Fibroblast of mammary gland (primary cell): ENCODE measurements at places on chromosomes 1 and 21.

DNA sequence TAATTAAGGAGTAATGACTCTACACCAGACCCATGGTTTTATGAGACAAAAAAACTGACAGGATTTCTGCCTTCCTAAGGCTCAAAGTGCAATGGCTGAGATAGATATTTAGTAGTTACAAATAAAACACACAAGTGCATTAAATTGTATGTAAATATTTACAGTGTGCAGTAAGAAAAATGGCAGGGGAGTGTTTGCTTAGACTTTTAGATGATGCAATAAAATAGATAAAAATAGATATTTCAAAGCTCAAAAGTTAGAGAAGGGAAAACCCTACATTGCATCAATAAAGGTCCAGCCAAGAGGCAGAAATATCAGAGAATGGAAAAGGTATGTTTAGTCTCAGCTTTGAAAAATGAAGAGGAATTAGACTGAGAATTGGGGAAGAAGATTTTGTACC is 226.3 kb upstream of the FGGY start:
- no peak for DNase-seq

GRCh38 chr1:56496821-56497772 is 82.3 kb downstream of the PLPP3 start:
- no peak for DNase-seq

- DNase-seq, result no peak
Measured at GRCh38 chr1:205580140-205580922, 51.5 kb downstream of the ELK4 start.

DNA sequence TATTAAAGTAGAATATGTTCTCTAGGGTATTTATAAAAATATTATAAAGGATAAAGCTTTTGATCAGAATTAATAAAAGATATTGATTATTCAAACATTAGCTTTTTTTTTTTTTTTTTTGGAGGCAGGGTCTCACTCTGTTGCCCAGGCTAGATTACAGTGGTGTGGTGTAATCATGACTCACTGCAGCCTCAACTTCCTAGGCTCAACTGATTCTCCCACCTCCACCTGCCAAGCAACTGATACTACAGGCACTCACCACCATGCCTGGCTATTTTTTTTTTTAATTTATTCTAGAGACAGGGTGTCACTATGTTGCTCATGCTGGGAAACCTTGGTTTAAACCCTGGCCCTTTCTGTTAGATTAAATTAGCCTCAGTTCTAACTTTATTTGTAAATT is 188.3 kb downstream of the CLEC20A start:
- DNase-seq, result no peak

- peak; percentile 88 for DNase-seq
Measured at GRCh38 chr1:88985032-88985431, 7.4 kb downstream of the KYAT3 start.

- DNase-seq, result peak; percentile 69
Measured at GRCh38 chr1:201896951-201897391, 8.3 kb downstream of the SHISA4 start.

DNA sequence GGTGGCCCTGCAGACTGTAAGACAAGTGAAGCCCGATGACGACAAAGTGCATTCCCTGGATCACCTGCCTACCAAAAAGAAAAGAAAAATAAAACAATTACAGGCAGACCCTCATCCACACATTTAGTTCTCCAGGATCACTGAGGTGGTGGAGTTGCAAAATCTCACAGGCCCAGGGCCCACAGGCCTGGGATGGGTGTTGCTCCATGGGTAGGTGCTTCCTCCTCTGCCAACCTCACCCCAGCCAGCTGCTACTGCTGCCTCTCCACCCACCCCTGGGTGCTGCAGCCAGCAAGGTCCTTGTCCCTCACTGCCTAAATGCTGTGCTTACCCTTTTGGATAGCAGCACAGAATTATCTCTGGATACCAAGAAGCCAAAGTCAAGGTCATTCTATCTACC is 146.4 kb upstream of the GALNT2 start:
- DNase-seq, result no peak

GRCh38 chr21:17387030-17387617 is 125.7 kb upstream of the CXADR start:
- DNase-seq, result peak; percentile 67

GRCh38 chr1:224694969-224695368 is 78.9 kb downstream of the CNIH3 start:
- no peak for DNase-seq

DNA sequence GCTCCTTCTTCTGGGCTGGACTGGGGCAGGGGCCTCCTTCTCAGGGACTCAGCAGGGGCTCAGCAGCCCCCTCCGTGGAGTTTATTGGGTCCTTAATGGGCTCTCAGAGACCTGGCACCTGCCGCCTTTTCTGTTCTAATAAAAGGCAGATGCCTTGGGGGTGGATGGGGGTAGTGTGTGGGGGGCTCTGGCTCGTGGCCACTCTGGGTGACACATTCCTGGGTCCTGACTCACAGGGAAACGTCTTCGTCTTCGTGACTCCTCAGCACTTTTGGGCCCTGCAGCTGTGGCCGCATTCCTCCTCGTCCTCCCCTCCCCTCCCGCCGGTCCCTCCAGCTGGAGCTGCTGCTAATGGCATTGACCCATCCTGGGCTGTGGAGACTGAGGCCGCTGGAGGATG is 107.8 kb upstream of the WNT4 start:
- no peak for DNase-seq

DNA sequence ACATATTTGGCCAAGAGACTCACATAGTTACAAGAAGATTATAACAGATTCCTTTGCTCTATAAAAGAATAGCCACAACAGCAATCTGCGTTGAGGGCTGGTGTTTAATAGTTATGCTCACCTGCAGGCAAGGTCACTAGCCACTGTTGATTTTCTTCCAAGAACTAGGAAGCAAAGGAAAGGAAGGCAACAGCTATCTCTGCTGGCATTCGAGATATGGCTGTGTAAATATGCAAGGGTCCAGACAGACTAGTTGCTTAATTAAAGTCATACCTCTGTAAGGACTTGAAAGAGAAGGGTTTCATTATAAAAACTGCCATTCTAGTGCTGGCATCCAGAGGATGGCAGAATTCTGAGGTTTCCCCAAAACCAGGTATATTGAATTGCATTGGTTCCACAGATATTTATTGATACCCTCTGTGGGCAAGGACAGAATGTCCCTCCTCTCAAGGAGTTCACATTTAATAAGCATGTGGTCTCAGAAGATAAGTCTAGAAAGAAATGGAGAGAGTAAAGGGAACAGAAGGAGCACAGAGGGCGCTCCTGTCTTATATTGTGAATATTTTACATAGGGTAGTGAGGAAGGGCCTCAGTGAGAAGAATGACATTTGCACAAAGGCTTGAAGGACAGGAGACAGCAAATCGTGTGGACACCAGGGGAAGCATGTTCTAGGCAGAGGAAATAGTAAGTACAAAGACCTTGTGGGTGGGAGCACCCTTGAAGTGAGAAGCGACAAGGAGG is 23.6 kb upstream of the PLEKHA6 start:
- DNase-seq, result no peak
